ACHN (cell line): ENCODE measurements at places on chromosomes 3 and 15.

DNA sequence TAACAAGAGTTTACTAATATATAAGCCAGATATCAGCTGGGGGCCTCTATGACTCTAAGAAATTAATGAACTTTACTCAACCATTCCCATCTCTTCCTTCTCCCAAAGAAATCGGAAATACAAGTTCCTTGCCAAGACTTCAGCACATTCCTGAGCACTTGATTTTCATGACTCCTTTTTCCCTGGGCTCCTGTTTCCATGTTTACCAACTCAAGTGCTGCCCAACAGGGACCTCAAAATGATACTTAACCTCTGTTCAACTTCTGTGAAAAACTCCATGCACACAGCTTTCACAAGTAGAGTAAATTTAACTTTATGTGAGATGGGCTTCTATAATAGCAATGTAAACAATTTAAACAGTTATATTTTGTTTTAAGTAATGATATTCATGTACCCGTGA lies 315.8 kb upstream of the CDIN1 start:
- no peak for DNase-seq

DNA sequence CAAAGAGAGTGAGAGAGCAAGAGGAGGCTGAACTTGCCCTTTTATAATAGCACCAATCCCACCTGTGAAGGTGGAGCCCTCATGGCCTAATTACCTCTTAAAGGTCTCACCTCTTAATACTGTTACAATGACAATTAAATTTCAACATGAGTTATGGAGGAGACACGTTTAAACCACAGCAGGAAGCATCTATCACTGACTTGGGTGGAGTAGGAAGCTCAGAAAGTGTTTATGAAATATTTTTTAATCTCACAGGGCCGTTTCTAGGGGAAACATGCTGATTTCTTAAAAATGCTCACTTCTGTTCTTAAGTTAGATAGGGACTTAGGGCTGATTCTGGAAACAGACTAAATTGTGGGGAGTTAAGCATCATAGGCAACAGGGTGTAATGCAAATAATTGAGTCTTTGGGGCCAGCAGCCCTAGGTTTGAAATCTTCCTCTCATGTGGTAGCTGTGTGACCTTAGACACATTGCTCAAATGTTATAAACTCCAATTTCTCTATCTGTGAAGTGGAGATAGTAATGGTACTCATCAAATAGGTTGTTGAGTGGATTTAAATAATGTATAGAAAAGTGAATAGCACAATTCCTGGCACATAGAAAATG lies 133.3 kb upstream of the KLHL25 start:
- DNase-seq = no peak

DNA sequence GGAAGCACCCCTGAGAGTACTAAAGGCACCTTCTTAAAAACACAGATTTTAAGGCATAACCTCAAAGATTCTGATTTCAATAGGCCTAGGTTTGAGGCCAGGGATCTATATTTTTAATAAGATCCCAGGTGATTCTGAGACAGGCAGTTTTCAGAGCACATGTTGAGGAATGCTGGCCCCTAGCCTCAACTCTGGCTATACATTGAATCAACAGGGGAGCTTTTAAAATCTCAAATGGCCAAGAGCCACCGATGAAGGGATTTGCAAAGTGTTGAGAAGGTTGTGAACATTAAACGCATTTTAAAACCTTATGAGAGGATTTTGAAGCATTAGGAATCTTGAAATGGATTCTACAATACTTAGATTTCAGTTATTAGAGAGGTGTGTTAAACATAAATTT lies 268.8 kb upstream of the ARHGEF26 start:
- DNase-seq = no peak

GRCh38 chr3:35635407-35635806 lies 3.9 kb upstream of the ARPP21 start:
- no peak for DNase-seq

- no peak for DNase-seq
Observed at GRCh38 chr15:48533982-48534381, 111.5 kb downstream of the FBN1 start.

GRCh38 chr3:98817547-98818041 lies 54.5 kb downstream of the ST3GAL6 start:
- DNase-seq = peak; percentile 68

GRCh38 chr3:177110895-177111294 lies 86.4 kb downstream of the TBL1XR1 start:
- no peak for DNase-seq

GRCh38 chr15:92492551-92493115 lies 99.0 kb downstream of the ST8SIA2 start:
- DNase-seq = no peak

DNA sequence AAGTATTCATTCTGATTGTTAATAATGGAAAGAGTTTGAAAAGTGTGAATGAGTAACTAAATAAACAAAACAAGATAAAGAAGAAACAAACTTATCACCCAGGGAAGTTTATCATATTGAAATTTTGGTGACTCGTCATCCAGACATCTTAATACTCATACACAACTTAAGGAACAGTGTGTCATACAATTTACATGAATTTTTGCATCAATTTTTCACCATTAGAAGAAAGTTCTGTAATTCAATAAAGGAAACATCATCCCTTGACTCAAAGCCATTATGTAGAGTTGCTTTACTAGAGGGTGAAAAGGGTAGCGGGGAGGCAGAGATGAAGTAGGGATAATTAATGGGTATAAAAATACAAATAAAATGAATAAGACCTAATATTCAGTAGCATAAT lies 536.2 kb downstream of the GRM7 start:
- DNase-seq = no peak

GRCh38 chr3:189630767-189631372 lies 319 bp upstream of the TP63 start:
- no peak for DNase-seq

- DNase-seq = no peak
Observed at GRCh38 chr3:111936967-111937366, 41.9 kb upstream of the ABHD10 start.

GRCh38 chr3:38479431-38480092 lies 16.6 kb upstream of the EXOG start:
- peak; percentile 55 for DNase-seq

GRCh38 chr3:64685800-64686445 lies 1.9 kb downstream of the ADAMTS9 start:
- peak; percentile 93 for DNase-seq

DNA sequence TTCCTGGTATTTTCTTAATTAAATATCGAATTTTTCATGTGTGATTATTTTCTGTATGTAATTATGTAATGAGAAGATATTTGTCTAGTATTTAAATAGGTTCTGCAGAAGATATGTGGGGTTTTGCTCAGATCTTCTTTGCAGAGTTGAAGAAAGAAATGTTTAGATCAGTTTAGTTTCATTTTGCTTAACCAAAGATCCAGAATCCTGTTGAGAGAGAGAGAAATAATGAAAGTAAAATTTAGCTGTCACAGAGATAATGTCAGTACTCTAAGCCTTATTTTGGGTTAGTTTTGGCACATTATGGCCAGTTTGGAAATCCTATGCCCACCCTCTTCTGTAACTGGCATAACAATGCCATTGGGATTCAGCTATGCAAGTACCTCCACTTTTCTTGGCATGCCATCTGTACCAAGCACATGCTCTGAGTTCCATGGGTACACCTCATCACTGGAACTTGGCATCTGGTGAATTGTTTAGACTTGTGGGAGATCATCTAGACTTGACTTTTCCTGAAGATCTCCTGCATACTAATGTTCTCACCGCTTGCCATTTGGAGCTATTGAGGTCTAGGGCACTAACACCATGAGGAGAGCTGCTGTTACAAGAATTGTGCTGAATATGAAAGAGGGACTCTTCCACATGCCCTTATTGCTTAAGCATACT lies 30.9 kb downstream of the PLSCR1 start:
- peak; percentile 16 for DNase-seq

- no peak for DNase-seq
Observed at GRCh38 chr3:69201658-69202057, 79.3 kb upstream of the LMOD3 start.

DNA sequence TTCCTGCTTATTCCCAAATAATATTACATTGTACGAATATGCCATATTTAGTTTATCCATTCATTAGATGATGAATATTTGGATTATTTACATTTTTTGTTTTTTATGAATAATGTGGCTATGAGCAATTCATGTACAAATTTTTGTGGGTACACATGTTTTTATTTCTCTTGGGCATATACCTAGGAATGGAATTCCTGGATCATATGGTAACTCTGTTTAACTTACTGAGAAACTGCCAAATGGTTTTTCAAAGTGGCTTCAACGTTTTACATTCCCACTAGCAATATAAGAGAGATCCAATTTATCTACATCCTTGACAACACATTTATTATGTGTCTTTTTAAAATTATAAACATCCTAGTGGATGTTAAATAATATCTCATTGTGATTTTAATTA lies 362.0 kb upstream of the TMCO5A start:
- DNase-seq = no peak

DNA sequence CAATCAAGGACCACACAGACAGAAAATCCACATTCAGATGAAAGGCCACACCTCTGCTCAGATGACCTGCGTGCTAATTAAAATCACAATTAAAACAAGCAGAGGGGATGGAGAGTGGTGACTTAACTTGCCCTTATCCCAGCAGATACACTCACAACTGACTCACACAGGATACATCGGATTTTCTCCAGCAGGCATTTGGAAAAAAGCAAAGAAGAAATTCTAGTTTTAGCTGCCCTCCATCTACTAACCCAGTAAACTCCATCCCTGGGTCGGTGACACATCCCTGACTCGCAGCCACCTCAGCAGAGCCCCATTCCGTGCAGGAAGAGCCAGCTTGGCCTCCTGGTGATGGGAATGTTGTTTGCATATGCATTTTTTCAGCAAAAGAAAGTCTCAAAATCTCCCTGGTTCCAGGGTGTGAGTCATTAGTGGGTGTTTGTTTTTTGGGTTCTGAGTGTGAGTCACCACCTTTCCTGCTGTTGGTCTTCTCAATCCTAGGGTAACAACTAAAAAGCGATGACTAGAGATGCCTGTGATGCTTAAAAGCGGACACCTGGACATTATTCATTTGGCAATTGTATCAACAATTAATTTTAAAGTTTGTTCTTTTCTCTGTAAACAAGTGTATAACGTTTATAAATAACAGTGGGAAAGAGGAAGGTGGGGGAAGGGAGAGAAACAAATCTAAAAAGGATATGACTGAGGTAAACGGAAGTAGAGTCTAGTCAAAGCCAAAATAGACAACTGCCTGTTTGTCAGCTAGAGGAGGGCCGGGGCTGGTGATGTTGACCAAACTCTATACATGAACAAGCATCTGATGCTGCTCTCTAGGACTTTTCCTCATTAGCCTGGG lies 49.8 kb upstream of the SLC4A7 start:
- peak; percentile 94 for DNase-seq

GRCh38 chr3:17006132-17006852 lies 121.5 kb downstream of the PLCL2 start:
- no peak for DNase-seq

- no peak for DNase-seq
Observed at GRCh38 chr3:123353850-123354233, 95.0 kb downstream of the ADCY5 start.

DNA sequence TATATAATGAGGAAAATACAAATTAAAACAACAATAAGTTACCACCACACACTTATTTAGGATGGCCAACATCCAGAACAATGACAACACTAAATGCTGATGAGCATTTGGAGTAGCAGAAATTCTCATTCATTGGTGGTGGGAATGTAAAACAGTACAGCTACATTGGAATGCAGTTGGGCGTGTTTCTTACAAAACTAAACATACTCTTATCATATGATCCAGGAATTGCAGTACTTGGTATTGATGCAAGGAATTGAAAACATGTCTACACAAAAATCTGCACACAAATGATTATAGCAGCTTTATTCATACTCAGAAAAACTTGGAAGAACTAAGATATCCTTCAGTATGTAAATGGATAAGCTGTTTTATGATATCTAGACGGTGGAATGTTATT lies 594.2 kb downstream of the ZBBX start:
- no peak for DNase-seq
